ENCODE measurements at places on chromosomes 6 and 20. TPM values are rescaled to one million over a fixed set of nuclear protein-coding genes. Genes with fewer than 3 reads are reported as not detected.

The EEF1A2 gene
- 0.17 TPM for total RNA-seq

DNA sequence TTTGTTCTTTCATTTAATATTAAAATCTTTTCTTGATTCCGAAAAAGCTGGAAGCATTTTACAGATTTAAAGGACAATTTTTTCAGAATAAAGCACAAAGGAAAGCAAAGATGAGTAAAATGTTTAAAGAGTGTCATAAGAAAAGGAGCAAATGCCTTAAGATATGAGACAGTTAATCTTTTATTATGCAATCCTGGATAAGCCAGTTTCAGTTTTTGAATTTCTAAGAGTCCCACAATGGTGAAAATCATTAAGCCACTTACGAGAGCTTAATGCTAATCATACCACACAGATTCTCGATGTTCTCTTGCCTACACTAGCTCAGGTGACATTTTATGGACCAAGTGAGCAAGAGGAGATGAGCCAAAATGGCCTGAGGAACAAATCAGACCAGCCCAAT, 103.7 kb upstream of the RNF217 start:
- no peak for DNase-seq

The OPRM1 gene
- not detected for total RNA-seq

GRCh38 chr20:56467968-56468315, 485 bp upstream of the RTF2 start:
- DNase-seq, result no peak

DNA sequence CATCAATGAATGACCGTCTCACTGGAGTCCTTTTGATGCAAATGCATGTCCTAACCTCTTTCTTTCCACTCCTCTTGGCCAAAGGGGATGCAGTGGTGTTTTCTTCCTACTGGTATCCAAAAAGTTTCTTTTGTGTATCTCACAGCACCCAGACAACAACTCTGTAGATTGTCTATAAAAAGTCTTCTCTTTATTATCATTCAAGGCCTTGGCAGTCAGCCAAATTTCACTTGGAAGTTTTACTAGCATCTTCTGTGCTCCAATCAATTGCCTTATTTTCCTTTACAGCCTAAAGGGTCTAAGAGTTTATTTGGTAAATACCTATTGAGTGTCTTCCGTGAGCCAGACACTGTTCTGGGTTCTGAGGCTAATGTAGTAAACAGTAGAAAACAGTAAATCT, 150.2 kb upstream of the RNF217 start:
- DNase-seq, result no peak

GRCh38 chr20:61998343-61999121, 67.1 kb downstream of the TAF4 start:
- no peak for DNase-seq

DNA sequence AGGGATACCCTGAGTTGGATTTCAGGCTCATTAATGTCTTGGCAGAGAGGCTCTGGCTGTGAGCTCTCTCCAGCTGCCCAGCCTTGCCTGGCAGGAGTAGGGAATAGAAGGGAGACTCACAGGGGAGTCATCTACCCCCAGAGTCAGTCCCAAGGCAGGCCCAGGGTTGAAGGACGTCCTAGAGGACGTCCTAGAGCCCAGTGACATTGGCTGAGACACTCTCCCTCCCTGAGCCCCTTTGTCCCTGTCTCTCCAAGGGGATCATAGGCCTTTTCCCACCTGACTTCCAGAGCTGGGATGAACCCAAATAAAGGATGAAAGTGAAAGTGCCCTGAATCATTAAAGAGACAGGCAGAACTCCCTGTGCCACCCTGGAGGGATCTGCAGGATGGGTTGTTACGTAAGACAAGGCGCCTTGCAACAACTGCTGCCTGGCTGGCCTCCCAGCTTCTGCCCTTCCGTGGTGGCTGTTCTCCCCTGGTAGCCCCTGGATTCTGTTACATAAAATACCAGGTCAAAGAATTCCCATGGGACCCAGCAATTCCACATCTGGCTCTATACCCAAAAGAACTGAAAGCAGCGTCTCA, 53.6 kb upstream of the SIRPA start:
- DNase-seq, result no peak

The F13A1 gene
- not detected for total RNA-seq

GRCh38 chr6:152273002-152273401, 364.2 kb downstream of the SYNE1 start:
- DNase-seq, result no peak

All from activated CD4-positive, alpha-beta T cell treated with anti-CD3 and anti-CD28 coated beads, Interleukin-2, amount 10 ng/mL, durations not matched to agents 7 days and 5 days (primary cell).